Activated T-cell treated with anti-CD3 and anti-CD28 coated beads for 24 hours (primary cell): ENCODE measurements at places on chromosomes 3 and 15.

- DNase-seq: no peak
These were observed 105.7 kb downstream of the LRTM1 start for GRCh38 chr3:54822206-54822605.

DNA sequence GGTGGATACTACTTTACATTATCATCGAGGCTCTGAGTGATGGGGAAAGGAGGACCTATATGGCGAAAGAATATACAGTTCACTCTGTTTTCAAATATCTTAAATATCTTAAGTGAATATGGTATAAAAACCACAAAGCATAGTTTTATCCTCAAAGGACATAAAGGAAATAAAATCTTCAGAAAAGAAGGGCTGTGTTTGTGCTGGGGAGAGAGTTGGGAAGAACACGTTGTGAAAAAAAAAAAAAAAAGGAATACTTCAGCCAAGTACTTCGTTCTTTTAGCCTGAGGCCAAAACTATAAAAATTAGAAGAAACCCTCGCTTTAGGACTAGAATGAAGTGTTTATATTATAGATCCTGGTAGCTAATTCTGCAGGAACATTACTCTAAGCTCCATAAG, 10.2 kb upstream of the TMEM212 start:
- no peak for DNase-seq

GRCh38 chr3:63067999-63068645, 192.9 kb upstream of the CADPS start:
- DNase-seq: no peak

DNA sequence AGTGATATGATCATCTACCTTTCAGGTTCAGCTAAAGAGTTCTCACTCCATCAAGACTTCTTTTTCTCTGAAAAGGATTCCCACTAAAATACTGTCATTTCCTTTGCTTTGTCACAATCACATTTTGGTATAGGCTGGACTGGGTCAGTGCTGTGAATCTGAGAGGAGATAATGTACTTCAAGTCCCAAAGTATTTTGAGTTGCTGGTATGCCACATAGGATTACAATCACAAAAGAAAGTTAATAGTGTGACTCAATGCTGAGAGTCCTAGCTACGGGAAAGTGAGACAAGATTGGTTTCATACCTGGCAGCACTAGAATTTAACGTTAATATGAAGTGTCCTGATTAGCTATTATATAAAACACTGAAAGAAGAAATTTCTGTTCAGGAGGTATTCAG, 1073.5 kb downstream of the FHIT start:
- DNase-seq: no peak

DNA sequence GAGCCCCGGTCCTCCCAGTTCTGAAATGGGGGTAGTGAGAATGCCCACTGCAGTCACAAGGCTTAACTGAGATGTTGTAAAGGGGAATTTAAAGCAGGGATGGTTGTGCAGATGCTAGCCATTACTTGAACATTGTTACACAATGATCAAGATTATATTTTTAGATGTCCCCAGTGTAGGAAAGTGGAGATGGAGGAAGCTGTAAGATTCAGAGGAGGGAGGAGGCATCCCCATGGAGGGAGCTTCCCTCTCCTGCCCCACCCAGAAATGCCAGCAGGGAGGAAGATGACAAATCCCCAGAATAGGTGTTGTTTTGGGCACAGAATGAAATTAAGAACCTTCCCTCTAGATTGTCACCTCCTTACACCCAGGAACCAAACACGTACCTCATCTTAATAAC, 46.1 kb downstream of the EFCAB12 start:
- DNase-seq: no peak
